Ascending aorta (tissue), 2 donors: ENCODE measurements at places on chromosomes 1 and 21.
A peak's percentile ranks its signal among the peaks of the same experiment; 100 is the strongest.

DNA sequence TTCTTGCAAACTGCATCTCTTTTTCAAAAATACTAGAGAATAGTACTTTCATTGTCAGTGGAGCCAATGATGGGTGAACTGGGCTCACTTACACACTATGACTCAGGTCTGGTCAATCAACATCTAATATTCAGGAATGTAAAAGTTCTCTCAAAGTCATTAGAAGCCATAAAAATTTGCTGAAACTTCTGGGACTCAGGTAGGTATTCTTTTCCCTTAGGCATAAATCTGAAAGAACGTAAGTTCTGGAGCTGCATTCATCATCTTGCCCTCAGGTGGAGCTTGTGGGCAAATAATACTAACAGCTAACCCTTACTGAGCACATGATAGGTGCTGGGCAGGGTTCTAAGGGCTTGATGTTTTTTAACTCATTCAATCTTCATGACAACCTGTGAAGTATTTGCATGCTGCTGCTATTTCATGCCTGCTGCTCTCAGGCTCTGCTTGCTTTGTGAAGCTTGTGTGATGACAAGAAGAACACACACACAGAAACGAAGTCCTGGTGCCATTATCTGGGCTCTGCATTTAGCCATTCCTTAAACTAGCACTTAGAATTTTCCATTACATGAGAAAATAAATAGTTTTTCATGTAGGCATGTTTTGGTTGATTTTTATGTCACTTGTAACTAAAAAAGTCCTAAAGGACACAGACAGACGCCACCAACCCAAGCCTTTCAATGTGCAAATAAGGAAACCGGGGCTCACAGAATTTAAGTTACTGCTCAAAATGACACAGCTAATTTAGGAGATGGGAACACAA is 394.2 kb upstream of the LYPLAL1 start:
- H3K4me1 ChIP-seq = no peaks in the 10 kb centered on the region
- no peaks in the 10 kb centered on the region for H3K27me3 ChIP-seq
- DNase-seq = no peak
- no peak overlapping the region for H3K4me3 ChIP-seq
- H3K36me3 ChIP-seq = no peaks in the 10 kb centered on the region

DNA sequence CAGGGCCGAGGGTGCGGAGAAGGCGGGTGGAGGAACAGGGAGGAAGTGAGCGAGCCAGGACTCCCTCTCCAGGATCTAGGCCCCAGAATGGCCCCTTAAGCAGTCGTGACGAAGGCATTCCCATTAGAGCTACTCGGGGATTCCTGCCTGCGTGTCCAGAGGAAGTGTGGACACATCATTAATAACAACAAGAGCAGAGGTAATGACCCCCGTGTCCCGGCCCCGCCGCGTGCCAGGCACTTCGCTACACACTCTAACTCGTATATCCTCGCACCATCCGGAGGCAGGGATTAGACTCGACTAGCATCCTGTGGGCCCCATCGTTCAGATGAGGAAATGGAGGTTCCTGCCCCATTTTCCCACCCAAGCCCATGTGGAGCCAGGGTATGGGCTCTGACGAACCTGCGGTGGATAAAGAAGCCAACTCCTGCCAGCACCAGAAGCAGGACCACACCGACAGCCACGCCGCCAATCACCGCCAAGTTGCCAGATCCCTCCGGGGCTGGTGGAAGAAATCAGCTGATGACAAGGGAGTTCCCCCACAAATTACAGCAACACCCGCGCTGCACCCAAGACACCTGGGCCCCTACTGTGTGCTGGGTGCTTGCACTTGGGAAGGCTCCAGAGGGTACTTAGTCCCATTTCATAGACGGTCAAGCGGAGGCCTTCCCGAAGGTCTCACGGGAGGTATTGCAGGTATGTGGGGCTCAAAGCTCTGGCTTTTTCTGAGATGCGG is 21.6 kb downstream of the EPHA2 start:
- H3K36me3 ChIP-seq = peaks cover 67% of the 10 kb centered on the region
- H3K27me3 ChIP-seq = no peaks in the 10 kb centered on the region
- peaks cover under 1% of the 10 kb centered on the region for H3K4me1 ChIP-seq
- no peak for DNase-seq
- H3K4me3 ChIP-seq = no peak overlapping the region

DNA sequence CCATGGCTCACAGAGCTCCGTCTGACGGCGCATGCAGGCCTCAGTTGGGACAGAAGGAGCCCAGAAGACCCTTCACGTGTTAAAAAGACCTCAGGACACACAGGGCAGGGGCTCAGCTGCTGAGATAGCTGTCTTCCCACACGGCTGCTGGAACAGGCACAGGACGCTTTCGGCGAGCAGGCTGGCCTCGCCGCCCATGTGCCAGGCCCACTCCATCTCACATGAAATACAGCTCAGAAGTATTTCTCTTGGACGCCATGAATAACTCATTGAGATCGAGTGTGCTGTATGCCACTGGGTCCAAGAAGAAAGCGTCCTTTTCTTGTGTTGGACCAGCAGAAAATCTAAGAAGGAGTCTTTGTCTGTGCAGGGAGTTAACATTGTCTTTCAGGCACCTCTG is 69.6 kb downstream of the SIM2 start:
- no peak for DNase-seq
- H3K4me1 ChIP-seq = peaks cover 2% of the 10 kb centered on the region
- peaks cover 3% of the 10 kb centered on the region for H3K36me3 ChIP-seq
- no peak overlapping the region for H3K4me3 ChIP-seq

GRCh38 chr1:83794384-83794783 is 204.5 kb downstream of the TTLL7 start:
- DNase-seq = no peak
- H3K27me3 ChIP-seq = no peaks in the 10 kb centered on the region
- no peaks in the 10 kb centered on the region for H3K36me3 ChIP-seq

- peaks cover 7% of the 10 kb centered on the region for H3K4me1 ChIP-seq
- peak within 1 kb of the TSS; percentile 81 for H3K27ac ChIP-seq
- no peaks in the 10 kb centered on the region for H3K27me3 ChIP-seq
- peak within 1 kb of the TSS; percentile 64 for H3K4me3 ChIP-seq
- H3K36me3 ChIP-seq = peaks cover 3% of the 10 kb centered on the region
- DNase-seq = peak; percentile 99
Measured at GRCh38 chr1:151909167-151910149, at the start of gene THEM4. Gene THEM4, minus strand, starts transcription at chr1:151909511. Its CDS starts 53 bp downstream, at chr1:151909458.

DNA sequence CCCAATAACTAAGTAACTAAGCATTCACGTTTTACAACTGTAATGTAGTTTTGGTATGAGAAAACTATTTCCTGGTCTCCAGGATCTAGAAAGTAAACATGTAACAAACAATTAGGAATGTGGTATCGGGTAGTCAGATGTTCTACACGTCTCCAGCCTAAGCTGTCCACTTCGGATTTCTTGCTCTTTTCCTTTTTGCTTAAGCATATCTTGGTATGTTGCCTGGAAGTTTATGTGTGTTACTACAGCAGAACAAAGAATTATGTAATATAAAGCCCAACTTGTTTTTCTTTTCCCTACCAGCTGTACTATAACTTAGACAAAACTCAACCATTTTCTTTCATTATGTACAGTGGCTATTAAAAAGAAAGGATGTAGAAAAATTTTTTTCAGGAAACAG is 20.4 kb upstream of the WARS2 start:
- no peaks in the 10 kb centered on the region for H3K27me3 ChIP-seq
- no peak for DNase-seq
- no peak overlapping the region for H3K4me3 ChIP-seq
- H3K27ac ChIP-seq = no peak overlapping the region
- H3K36me3 ChIP-seq = peaks cover 45% of the 10 kb centered on the region

- H3K27ac ChIP-seq = no peak overlapping the region
- no peaks in the 10 kb centered on the region for H3K27me3 ChIP-seq
- no peak for DNase-seq
Measured at GRCh38 chr1:64098846-64099582, 104.4 kb upstream of the UBE2U start.

- H3K27ac ChIP-seq = no peak overlapping the region
- H3K36me3 ChIP-seq = no peaks in the 10 kb centered on the region
- H3K4me1 ChIP-seq = no peaks in the 10 kb centered on the region
- H3K4me3 ChIP-seq = no peak overlapping the region
- no peak for DNase-seq
Measured at GRCh38 chr1:199954699-199955098, 72.8 kb upstream of the NR5A2 start.

DNA sequence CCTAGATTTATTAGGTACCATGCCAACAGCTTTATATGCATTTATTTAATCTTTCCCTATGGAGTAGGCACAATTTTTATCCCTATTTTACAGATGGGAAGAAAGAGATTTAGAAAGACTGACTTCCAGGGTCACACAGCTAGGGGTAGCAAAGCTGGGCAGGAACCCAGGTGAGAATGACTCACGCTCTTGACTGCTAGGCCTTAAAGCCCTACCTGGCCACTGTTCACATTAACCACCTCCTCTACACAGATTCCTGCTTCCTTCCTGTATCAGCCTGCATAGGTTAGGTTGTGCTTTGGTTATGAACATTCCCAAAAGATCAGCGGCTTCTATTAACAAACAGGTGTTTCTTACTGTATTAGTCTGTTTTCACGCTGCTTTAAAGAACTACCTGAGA is 53.2 kb downstream of the DNAJC6 start:
- no peak overlapping the region for H3K27ac ChIP-seq
- H3K4me1 ChIP-seq = no peaks in the 10 kb centered on the region
- no peak overlapping the region for H3K4me3 ChIP-seq
- no peaks in the 10 kb centered on the region for H3K27me3 ChIP-seq
- H3K36me3 ChIP-seq = peaks cover 4% of the 10 kb centered on the region

DNA sequence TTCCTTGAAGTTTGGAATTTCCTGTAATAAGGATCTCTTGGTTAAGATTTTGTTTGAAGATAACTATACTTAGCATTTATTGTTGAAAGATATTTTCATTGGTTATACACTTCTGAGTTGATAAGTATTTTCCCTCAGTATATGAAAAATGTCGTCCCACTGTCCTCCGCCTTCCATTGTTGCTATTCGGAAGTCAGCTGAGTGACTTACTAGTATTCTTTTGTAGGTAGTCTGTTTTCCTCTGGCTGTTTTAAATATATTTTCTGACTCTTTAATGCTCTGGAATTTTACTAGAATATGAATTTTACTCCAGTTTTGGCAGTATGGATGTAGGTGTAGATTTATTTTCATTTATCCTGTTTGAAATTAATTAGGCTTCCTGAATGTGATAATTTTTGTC is 498.7 kb upstream of the NFIA start:
- H3K27ac ChIP-seq = no peak overlapping the region
- H3K4me3 ChIP-seq = no peak overlapping the region
- H3K36me3 ChIP-seq = no peaks in the 10 kb centered on the region
- H3K27me3 ChIP-seq = no peaks in the 10 kb centered on the region
- H3K4me1 ChIP-seq = no peaks in the 10 kb centered on the region
- DNase-seq = no peak

- no peaks in the 10 kb centered on the region for H3K4me1 ChIP-seq
- H3K27me3 ChIP-seq = no peaks in the 10 kb centered on the region
- no peaks in the 10 kb centered on the region for H3K36me3 ChIP-seq
- DNase-seq = no peak
- H3K27ac ChIP-seq = no peak overlapping the region
- H3K4me3 ChIP-seq = no peak overlapping the region
Measured at GRCh38 chr1:59500950-59501742, 204.3 kb downstream of the FGGY start.

- no peak overlapping the region for H3K4me3 ChIP-seq
- H3K4me1 ChIP-seq = no peaks in the 10 kb centered on the region
- no peaks in the 10 kb centered on the region for H3K36me3 ChIP-seq
- H3K27ac ChIP-seq = no peak overlapping the region
- DNase-seq = no peak
- H3K27me3 ChIP-seq = no peaks in the 10 kb centered on the region
Measured at GRCh38 chr1:185813401-185813979, 79.3 kb downstream of the HMCN1 start.

DNA sequence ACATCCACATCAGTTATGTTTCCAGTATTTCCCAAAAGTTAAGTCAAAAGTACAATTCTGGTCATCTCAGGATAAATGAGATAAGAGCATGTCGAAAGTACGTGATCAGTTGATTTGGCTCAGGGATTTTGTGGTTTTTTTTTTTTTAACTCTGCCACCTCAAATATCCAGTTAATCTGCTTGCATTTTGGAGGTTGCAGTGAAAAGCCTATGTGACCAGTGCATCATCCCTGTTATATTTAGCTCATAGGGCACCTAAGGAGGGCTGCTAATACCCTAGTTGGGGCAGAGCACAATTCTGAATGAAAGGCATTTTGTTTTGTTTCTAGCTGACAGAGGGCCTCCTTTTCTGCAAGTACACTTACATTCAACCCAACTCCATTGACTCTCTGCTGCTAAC is 31.7 kb upstream of the RGS16 start:
- H3K4me3 ChIP-seq = no peak overlapping the region
- H3K36me3 ChIP-seq = no peaks in the 10 kb centered on the region
- no peak for DNase-seq
- H3K27ac ChIP-seq = no peak overlapping the region
- no peaks in the 10 kb centered on the region for H3K27me3 ChIP-seq

GRCh38 chr1:41329662-41330587 is 31.3 kb upstream of the FOXO6 start:
- no peak for DNase-seq
- no peaks in the 10 kb centered on the region for H3K36me3 ChIP-seq
- no peak overlapping the region for H3K27ac ChIP-seq

DNA sequence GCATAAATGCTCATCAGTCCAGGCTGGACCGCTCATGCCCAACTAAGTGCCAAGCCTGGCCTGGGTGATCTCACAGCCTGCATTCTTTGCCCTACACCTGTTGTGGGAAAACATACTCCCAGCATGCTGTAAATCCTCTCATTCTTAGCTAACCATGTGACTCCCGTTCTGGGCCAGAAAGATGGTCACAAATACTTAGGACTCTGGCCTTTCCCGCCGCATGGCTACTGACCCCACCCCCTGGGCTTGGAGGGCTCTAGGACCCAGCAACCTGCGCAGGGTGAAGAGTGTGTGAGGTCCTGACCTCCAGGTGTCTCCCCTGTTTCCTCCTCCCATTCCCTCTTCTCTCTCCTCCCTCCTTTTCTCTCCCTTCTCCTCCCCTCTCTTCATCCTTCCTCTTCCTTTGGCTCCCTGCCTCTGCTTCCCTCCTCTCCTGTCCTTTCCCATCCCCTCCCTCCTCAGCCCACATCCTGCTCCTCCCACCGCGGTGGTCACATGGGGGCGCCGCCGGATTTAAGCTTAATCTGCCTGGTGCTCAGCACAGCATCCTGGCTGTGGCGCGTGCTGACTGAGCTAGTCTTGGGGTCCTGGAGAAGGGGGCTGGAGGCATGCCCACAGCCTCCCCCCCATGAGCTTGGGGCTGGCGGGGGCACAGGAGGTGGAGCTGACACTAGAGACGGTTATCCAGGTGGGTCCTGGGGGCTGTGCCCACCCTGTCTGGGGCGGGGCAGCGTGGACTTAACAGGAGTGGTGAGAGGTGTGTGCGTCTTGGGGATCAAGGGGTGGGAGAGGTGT is at the start of gene CROCC:
Gene CROCC (plus strand): TSS at position 541 of the 795 bp plus-strand sequence. CDS start 88 bp downstream, at position 629.
- no peak within 1 kb of the TSS for H3K27ac ChIP-seq
- DNase-seq = no peak
- H3K4me3 ChIP-seq = no peak within 1 kb of the TSS
- H3K36me3 ChIP-seq = no peaks in the 10 kb centered on the region
- H3K27me3 ChIP-seq = no peaks in the 10 kb centered on the region
- H3K4me1 ChIP-seq = no peaks in the 10 kb centered on the region
